ENCODE measurements at places on chromosomes 6 and 20.

GRCh38 chr6:41470331-41471063, 75.7 kb upstream of the FOXP4 start:
- no peak for DNase-seq

DNA sequence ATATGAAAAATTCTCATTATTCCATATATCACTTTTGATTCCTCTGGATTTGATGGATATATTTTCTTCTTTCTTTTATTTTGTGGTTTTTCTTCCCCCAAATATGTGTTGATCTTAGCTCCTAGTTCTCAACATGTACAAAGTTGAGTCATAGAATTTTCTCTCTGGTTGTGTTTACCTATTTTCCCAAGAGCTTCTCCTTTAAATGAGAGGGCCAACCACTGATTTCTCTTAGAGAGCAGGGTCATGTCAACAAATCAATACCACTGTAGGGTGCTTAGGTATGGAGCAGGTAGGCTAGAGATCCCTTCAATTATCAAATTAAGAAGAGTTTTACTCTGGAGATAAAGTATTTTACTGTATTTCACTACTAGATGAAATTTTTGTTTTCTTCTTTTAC, 145.7 kb downstream of the BMP5 start:
- DNase-seq = no peak

GRCh38 chr6:134678436-134678889, 271.4 kb downstream of the ALDH8A1 start:
- no peak for DNase-seq

DNA sequence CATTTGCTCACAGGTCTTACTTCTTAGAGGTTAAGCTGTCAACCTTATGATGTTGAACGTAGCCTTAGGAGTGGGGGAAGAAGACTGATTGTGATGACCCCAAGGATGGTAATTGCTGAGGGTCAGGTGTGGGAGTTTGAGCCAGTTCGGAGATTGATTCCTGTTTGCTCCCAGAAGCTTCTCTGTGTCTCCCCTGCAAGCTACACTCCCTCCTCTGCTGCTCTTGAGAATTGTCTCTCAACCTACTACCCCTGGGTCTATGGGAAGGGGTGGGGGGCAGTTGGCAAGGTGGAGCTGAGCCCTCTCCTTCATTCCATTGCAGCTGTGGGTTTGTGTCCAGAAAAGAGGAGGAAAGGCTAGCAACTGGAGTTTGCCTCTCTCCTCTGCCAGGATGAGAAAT, 113.8 kb downstream of the PLEKHG1 start:
- no peak for DNase-seq

Data from NCI-H2081 treated with DMSO at 0.1 percent for 48 hours (cell line).